Activated CD4-positive, alpha-beta T cell treated with anti-CD3 and anti-CD28 coated beads, Interleukin-2, Interleukin-6, amounts not matched to agents 100 ng/mL and 50 ng/mL, durations not matched to agents 16 hours and 8 hours (primary cell): ENCODE measurements at places on chromosomes 5 and 9.

DNA sequence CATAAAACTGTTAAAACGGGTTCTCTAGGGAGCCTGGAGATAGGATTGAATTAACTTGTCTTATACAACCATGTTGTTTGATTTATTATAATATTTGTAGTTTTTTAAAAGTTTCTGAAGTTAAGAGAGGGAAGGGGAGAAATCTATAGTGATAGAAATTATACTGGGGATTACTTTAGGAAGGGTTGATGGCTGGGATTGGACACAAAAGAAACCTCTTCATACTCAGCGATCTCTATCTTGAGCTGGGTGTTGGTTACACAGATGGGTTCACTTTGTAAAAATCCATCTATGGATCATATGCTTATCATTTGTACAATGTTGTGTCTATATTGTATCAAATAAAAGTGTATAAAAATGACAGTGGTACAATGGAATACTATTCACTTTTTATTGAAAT, 30.0 kb downstream of the TNPO1 start:
- no peak for DNase-seq

DNA sequence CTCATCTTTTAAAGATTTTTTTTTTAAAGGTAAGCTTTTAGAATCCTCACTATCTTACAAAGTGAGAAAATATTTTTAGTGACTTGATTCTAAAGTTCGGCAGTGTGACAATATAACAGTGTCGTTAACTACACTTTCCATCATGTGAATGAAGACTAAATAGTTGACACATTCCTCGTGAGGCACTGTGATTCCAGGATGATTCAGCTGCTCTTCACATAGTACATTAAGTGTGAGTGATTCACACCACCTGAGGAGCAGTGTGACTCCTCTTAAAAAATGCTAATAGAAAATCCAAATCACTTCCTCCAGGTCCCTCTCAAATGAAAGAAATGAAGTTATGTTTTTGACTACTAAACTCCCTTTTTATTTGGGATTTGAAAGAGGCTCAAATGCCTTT, 589.5 kb downstream of the GABRG2 start:
- no peak for DNase-seq

DNA sequence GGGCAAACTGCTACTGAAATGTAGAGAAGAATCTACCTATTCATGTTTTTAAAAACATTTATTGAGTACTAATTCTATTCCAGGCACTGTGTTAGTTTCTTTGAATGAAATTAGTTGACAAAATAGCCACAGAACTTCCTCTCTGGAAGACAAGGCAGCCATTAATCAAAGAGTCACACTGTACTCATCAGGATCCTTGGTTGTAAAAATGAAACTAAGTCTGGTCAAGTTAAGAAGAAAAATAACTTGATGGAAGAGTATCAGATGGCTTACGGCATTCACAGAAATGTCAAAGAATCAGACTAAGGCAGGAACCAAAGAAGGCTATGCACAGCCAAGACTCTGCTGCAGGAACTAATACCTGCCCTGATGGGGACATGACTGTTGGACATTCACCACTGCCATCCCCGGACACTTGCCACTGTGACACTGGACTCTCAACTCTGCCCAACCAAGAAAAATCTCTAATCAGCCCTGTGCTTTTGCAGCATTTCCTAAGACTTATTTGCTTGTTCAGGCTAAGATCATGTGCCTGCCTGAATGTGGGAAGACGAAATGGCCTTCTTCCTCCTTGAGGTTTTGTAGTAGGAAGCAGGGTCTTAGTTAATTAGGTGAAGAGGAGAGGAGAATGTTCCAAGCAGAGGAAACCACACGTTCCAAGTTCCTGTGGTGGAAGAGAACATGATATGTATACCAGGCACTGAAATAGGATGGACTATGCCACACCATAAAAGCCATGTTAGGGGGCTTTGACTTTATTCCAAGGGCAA, 23.3 kb upstream of the NDUFB6 start:
- peak; percentile 1 for DNase-seq

- DNase-seq: no peak
These were observed 10.5 kb downstream of the INPP5E start for GRCh38 chr9:136429075-136429628.

DNA sequence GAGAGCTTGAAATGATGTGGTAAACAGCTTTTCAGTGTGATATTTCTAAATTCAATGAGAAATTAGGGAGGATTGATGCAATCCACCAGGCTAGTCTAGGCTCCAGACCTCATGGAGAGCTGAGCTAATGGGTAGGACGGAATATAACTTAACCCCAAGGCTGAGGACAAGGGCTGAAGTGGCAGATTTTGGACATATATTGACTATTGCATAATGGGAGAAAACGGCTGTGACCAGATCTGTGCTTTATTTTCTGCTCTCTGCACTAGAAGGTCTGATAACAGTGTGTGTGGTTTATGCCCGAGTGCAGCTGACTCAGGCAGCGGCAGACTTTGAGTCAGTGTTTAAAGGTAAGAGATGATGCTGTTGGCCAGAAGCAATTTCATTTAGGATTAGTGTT, 70.6 kb downstream of the ACTBL2 start:
- DNase-seq: no peak

GRCh38 chr9:109017061-109017460, 3.8 kb upstream of the CTNNAL1 start:
- no peak for DNase-seq

GRCh38 chr9:134747951-134748489, 106.4 kb downstream of the COL5A1 start:
- DNase-seq: no peak

DNA sequence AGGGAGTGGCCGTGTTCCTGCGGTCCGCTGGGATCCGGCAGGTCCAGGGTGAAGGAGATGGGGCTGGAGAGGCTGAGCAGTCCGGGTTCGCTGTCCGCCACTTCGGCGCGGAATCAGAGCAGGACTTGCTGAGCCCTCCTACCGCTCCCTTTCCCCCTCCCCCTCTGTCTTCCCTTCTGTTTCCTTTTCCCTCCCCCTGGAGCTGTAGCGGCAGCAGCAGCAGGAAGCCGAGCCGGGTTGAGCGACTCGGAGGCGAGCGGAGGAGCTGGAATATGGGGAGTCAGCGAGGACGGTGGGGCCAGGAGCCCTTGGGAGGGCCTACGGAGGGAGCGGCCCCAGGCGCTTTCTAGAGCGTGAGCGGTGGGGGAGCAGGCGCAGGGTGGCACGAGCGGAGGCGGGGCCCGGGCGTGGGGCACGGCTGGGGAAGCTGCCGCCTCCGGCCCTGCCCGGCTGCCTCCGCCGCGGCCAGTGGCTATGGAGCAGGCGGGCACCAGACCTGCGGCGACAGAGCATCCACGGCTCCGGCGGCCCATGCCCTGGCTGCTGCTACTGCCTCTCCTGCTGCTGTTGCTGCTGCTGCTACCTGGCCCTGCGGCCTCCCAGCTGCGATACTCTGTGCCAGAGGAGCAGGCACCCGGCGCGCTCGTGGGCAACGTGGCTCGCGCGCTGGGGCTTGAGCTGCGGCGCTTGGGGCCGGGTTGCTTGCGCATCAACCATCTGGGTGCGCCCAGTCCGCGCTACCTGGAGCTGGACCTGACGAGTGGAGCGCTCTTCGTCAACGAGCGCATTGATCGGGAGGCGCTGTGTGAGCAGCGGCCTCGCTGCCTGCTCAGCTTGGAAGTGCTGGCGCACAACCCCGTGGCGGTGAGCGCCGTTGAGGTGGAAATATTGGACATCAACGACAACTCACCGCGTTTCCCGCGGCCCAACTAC, at the start of gene PCDHAC2:
PCDHAC2 (plus strand) TSS at position 184 of the 933 bp plus-strand sequence; CDS start at position 475, 291 bp downstream.
- DNase-seq: no peak

- DNase-seq: no peak
These were observed 65.1 kb downstream of the DAP start for GRCh38 chr5:10695759-10696543.

GRCh38 chr9:5556101-5556705, 45.9 kb downstream of the PDCD1LG2 start:
- no peak for DNase-seq

- no peak for DNase-seq
These were observed 135.9 kb upstream of the RGMB start for GRCh38 chr5:98637557-98637956.

GRCh38 chr9:127550751-127551150, 61.3 kb upstream of the STXBP1 start:
- DNase-seq: no peak

DNA sequence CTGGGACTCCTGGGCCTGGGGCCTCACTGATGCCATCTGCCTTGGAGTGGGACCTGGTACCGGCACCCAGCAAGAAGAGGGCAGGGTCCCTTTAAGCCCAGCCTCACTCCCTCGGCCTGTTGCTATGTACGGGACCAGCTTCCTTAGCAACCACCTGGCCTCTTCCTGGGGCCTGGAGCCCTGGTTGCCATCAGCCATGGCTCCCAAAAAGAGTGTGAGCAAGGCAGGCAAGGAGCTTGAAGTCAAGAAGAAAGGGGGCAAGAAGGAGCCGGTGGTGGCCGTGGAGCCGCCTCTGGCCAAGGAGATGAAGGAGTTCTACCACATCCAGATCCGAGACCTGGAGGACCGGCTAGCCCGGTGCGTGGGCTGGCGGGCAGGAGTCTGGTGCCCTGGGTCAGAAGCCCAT, at the start of gene CFAP157:
CFAP157 (plus strand) TSS at position 153 of the 406 bp plus-strand sequence; CDS start at position 197, 44 bp downstream.
- no peak for DNase-seq

DNA sequence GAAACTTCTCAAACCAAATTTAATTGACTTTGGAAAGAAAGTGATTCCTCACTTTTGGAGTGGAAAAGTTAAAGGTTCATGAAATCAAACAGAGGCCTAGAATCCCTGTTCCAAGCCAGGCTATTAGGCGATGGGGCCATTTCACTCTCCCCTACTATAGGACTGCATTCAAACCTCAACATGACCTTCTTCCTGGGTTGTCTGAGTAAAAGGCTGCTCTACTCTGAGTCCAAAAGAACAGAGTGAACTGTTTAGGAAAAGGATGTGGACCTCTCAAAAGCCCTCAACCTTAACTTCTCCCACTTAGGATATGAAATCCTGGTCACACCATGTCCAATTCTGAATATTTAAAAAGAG, 15.8 kb downstream of the C5orf52 start:
- no peak for DNase-seq

- DNase-seq: no peak
These were observed 283.3 kb downstream of the GABRB2 start for GRCh38 chr5:161263191-161263590.

- DNase-seq: peak; percentile 59
These were observed 1.1 kb upstream of the MAN2A1 start for GRCh38 chr5:109688630-109688969.
